ENCODE measurements at places on chromosomes 3 and 15.
A peak's percentile ranks its signal among the peaks of the same experiment; 100 is the strongest.

- DNase-seq: no peak
These were observed 1136.7 kb downstream of the TUSC7 start for GRCh38 chr3:117846238-117846637.

GRCh38 chr3:186821429-186822387 is 15.4 kb upstream of the RFC4 start:
- DNase-seq: peak; percentile 63

- no peak for DNase-seq
These were observed 157.2 kb downstream of the DCLK3 start for GRCh38 chr3:36606871-36607765.

GRCh38 chr3:30293621-30294240 is 312.7 kb upstream of the TGFBR2 start:
- no peak for DNase-seq

- DNase-seq: no peak
These were observed 108.5 kb downstream of the SAMMSON start for GRCh38 chr3:70108072-70108471.

DNA sequence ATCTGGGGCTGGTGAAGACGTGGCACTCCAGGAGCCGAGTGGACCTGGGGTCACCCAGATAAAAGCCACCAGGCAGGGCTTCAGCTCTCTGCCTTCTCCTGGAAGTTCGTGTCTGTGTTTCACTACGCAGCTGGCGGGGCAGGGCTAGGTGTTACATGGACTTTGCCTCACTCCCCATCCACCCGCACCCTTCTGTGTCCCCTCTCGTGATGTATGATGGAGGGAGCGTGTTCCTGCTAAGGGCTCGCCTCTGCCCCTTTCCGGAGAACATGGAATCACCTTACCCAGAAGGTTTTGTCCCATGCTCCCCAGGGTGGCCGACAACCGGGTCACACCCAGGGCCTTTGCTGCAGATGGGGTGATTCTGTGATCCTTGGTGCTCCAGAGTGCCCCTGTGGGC is 96.2 kb downstream of the GABRG3 start:
- no peak for DNase-seq

DNA sequence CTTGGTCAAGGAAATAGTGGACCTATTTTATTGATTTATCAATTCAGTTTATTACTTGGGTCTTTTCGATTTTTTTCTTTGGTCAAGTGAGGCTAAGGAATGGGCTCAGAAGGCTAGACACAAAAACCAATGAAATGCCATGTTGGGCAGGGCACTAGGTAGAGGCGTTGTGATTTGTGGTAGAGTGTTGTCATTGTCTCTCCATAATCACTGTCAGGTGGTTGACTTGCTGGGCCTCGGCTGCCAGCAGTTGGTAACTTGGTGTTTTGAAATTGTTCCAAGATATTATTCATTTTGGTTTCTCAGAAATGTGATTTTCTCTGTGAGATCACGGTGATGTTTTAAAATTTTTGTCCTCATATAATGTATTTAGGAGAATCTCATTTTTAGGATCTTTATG is 173.6 kb downstream of the KLHL25 start:
- peak; percentile 70 for DNase-seq

- peak; percentile 94 for DNase-seq
These were observed 53.5 kb downstream of the MSL2 start for GRCh38 chr3:136142592-136142991.

GRCh38 chr3:22536541-22536940 is 666.6 kb upstream of the UBE2E2 start:
- DNase-seq: no peak

GRCh38 chr3:184145111-184145524 is 10.0 kb downstream of the EIF2B5 start:
- peak; percentile 48 for DNase-seq

- peak; percentile 25 for DNase-seq
These were observed 26.7 kb downstream of the KCNMB2 start for GRCh38 chr3:178562947-178563232.

DNA sequence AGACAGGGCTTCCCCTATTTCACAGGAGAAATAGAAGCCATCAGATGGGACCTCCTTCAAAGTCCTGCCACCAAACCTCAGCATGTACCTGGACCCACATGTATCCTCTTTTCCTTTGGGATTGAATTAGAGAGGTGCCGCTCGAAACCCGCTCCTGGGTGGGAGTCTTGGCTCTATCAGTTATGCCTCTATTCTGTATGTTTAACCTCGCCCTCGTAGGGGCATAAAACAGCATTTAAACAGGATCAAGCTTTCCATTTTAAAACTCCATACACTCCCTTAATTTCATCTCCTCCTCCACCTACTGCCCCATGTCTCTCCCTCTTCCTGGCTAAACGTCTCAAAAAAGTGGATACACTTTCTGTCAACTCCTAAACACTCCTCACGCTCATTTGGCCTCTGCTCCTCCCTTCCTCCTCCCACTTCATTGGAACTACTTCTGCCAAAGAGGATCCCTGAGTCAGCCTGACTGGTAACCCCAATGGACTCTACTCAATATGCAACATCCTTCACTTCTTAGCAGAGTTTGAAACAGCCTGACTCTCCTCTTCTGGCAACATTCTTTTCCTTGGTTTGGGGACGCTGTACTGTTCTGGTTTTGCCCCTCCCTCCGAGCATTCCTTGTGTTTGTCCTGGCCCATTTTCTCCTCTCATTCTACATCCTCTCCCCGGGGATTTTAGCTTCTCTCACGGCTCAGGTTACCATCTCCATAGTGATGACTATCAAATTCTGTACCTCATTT is 23.0 kb upstream of the MUC20 start:
- DNase-seq: peak; percentile 93

DNA sequence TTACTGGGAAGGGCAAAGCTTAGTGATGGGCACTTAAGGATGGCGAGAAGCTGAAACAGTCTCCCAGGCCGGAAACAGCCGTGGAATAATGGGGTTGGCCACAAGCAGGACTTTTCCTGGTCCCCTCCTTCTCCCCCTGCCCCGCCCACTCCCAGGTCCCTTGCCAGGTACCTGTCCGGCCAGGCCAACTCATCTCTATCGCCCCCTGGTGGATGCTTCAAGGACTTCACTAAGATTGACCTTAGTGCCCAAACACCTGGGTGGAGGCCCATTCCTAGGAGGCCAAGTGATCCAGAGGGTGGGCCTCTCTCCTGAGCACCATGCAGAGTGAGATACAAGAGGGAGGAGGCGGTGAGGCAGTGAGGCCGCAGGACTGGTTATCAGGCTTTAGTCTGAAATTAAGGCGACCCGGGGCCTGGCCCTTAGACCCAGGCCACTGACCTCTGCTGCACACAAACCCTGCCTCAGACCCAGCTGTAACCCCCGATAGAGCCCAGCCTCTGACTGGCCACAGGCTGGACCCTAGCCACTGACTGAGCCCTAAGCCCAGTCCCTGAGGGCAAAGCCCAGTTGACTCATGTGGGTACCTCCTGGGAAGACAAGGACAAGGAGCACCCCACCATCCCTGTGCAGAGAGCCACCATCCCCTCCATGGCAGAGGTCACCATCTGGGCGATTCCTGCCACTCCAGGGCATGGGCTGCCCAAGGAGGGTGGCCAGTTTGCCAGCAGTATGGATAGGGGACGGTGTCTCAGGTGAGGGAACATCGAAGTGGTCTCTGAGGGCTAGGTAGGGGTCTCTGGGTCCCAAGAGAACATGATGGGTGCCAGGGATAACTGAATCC is 37.6 kb downstream of the VIPR1 start:
- DNase-seq: no peak

DNA sequence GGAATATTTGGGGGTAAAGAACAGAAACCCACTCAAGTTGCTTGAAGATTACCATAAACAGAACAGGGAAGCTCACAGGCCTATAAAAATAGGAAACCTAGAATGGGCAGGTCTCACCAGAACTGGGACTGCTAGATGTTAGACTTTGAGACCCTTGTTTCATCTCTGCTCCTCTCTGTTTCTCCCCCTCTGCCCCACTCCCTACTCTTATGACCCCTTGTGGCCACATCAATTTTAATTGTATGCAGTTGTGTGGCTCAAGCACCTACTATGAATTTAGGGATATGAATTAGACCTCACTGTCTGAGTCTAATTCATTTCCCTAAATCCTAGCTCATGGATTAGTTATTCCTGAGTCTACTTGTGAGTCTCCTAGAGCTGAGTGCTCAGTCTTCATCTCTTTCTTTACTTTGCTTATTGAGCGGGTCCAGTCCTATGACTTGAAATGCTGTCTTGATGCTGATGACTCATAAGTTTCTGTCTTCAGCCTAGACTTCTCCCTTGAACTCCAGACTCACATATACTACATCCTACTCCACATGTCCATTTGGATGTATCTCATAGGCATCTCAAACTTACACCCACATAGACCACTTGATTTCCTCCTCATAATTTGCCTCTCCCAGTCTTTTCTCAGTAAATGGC is 78.7 kb downstream of the ITPR1 start:
- no peak for DNase-seq

DNA sequence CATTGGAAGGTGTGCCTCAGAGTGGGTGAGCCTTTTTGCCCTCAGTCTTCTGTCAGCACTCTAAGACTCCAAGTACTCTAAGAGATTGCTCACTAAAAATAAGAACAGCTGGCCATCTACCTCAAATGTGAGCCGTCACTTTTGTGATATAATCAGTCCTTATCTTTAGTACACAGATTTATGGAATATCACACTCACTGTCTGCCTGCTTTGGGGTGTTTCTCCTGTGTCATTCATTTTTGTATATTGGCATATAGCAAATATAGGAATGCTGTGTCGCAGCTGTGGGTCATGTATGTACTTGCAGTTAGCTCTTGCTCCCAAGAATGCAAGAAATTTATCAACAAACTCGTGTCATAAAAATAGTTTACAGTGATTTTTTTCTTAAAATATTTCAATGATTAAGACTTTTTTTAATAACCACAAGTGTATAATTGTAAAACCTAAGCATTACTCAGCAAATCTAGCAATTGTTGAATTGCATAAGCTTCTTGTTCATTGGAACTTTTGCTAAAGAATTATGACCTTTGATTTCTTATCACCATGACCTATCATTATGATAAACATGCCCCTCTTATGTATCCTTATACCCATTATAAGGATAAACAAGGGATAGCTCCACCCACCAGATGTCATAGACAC is 18.8 kb downstream of the SETD5 start:
- peak; percentile 71 for DNase-seq

DNA sequence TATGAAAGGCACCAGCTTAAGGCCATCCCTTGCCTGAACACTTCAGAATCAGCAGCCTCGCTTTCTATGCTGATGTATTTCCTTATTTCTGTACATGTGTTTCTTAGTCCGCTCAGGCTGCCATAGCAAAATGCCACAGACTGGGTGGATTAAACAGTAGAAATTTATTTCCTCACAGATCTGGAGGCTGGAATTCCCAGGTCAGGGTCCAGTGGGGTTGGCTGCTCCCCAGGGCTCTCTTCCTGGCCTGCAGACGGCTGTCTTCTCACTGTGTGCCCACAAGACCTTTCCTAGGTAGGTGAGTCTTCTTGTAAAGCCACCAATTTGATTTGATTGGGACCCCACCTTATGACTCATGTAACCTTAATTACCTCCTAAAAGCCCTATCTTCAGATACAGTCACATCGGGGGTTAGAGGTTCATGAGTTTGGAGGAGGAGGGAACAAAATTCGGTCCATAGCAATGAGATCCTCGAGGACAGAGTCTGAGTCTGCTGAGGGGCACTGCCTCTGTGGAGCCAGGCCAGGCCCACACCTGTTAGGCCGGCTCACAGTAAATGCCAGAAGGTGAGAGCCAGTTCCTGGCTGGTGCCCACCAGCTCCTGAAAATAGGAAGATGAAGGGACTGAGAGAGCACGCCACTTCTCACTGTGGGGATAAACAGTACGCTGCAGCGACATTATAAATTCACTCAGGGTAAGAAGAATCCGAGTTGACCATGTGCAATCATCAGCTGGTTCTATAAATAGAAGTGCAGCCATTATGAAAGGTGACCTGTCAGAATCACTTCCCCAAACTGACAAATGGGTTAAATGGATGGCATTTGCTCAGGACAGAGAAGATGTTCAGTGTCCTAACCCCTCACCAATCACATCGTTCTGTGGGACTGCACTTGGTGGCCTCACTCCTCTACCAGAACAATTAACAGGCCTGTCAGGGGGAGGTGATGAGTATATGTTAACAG is 41.1 kb downstream of the CTXND1 start:
- no peak for DNase-seq

- no peak for DNase-seq
These were observed 248.4 kb downstream of the ROBO2 start for GRCh38 chr3:77288348-77288747.

- no peak for DNase-seq
These were observed 18.6 kb downstream of the DYNC1LI1 start for GRCh38 chr3:32552013-32552412.

DNA sequence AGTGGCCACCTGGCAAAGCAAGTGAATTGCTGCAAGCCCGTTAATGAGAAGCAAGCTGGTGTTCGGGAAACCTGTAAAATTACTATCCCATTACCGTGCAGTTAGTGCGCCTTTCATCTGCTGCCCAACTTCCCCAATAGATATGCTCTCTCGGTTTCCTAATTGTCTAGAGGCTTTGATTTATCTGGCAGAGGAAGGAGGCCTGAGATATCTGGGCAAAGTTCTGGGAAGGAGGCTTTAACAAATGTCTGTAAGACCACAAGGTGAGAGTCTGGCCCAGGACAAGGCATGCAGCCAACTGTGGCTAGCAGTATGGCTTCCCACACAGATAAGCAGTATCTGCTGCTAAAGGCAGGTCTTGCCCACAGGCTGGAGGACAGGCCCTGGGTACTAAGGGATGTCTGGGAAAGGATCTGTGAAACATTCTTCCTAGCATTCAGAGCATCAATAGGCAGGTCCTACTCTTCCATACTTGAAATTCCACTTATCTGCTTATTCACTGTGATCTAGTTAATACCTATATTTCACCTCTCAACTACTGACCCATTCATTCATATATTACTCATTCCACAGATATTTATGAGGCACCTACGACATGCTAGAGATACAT is 130.0 kb upstream of the SLC2A2 start:
- no peak for DNase-seq

DNA sequence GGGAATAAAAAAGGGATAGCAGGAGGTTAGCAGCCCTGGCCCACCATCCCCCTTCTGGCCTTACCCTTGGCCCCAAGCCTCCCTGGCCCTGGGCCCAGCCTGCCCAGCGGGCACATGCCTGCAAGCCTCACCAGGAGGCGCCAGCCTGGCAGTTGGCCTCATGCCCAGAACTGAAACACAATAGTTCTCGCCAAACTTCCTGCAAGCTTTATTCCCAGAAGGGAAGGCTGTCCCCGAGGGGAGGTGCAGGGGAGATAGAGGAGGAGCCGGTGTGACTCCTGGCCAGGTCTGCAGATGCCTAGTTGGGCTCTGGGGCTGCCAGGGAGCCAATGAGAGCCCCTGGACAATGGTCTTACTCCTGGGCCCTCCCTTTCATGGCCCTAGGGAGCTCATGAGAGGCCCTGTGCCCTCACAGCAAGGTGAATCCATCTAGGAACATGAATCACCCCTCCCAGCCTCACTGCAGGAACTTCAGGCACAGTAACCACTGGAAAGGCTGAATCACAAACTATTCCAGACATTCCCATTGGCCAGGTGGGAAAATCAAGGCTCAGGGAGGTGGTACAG is 4.0 kb downstream of the CCDC33 start:
- DNase-seq: peak; percentile 77

All from AG10803 (cell line).